ENCODE measurements at places on chromosomes 6 and 20.

GRCh38 chr6:152209211-152209610, 401.7 kb downstream of the ESR1 start:
- no peak for DNase-seq

DNA sequence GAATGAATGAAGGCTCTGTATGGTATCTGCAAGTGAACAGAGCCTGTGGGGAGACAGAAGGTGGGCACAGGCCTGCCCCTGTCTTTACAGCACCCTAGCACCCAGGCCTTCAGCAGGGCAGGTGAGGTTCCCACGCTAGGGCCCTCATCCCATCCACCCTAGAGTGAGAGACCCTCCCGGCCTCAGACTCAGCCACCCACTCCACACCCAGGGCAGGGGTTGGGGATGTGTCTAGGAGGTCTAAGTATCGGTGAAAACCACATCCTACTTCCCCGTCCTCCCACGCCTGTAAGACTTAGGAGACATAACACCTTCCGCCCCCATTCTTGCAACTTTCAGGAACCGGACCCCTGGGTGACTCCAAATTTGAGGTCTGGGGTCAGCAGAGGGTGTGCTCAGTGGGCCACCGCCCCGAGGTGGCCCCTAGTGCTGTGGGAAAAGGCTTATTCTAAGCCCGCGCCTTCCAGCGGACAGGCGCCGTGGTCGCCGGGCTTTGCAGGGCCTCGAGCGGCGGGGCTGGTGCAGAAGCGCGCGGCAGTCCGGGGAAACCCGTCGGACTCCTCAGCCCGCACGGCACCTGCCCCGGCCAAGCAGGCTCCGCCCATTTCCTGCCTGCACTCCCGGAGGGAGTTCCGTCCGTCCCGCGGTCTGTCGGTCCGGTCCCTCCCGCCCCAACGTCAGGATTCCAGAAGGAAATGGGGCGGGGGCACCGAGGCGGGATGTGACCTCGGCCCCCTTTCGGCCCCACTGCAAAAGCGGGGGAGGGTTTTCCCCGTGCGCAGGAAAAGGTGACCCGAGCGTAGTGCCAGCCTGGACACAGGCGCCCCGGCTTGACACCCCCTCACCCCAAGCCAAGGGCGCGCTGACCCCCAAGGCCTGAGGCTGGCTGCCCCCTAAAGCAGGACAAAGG, 868 bp downstream of the SAMD10 start:
- DNase-seq = peak; percentile 51

DNA sequence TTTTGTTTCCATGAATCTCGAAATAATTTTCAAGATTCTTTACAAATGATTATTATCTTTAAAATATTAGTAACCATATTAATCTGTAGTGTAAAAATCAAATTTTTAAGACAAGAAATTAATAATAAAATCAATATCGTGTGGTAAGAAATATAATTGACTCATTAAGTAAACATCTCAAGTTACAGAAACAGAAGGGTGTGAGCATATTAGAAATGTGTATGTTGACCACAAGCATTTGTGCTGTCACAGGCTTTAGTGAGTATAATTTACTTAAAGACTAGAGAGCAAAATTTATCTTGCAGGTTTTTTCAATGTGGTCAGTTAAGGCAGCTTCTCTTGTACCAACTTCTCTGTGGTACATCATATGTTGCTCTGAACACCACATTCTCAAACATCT, 566.5 kb upstream of the IRAK1BP1 start:
- no peak for DNase-seq

GRCh38 chr6:17600527-17601385, 654 bp downstream of the FAM8A1 start:
- peak; percentile 10 for DNase-seq

DNA sequence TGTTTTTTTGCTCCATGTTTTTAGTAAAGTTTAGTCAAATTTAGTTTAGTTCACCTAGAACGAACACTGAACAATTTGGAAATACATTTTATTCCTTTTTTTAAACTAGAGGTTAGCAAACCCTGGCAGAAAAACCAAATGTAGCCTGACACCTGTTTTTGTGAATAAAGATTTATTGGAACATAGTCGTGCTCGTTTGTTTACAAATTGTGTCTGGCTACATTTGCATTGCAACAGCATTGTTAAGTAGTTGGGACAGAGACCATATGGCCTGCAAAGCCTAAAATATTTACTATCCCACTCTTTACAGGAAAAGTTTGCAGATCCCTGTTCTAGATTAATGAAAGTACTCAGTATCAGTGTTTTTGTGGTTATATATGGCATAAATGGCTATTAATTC, 56.9 kb downstream of the CD109 start:
- DNase-seq = no peak

- DNase-seq = no peak
These were observed 52.5 kb upstream of the CHD6 start for GRCh38 chr20:41670631-41671030.

DNA sequence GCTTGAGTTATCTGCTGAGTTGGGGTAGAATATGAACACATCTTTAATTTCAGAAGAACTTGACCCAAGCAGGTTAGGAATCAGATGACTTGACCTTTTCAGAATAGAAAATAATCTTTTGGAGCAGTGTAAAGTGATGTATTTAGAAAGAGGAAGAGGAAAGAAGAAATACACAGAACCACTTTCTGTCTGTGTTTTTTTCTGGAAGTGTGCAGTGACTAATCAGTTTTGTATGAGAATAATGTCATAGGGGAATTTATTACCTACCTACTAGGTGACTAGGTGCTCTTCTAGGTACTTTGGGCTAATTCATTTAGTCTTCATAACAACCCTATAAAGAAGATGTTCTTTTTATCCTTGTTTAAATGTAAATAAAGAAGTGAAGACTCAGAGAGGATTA, 3.0 kb downstream of the PPP1R14C start:
- no peak for DNase-seq

- DNase-seq = no peak
These were observed 35.1 kb upstream of the SRPK1 start for GRCh38 chr6:35955970-35956369.
